Uterus (tissue), 4 donors: ENCODE measurements at places on chromosomes 12 and 14. TPM values are rescaled to one million over a fixed set of nuclear protein-coding genes. Genes with fewer than 3 reads are reported as not detected.

The CLEC1B gene
- not detected for total RNA-seq

The PPP1R1A gene
- 3.2 TPM for total RNA-seq

The SPTB gene
- total RNA-seq: not detected

- no peaks in the 10 kb centered on the region for H3K36me3 ChIP-seq
- DNase-seq: no peak
- no peaks in the 10 kb centered on the region for H3K4me1 ChIP-seq
- H3K27ac ChIP-seq: no peak overlapping the region
- no peak overlapping the region for H3K4me3 ChIP-seq
Observed at GRCh38 chr14:95557291-95557690, 22.4 kb downstream of the GLRX5 start.

- no peaks in the 10 kb centered on the region for H3K4me1 ChIP-seq
- H3K27ac ChIP-seq: no peak overlapping the region
- no peak overlapping the region for H3K4me3 ChIP-seq
- no peak for DNase-seq
- H3K36me3 ChIP-seq: no peaks in the 10 kb centered on the region
- no peaks in the 10 kb centered on the region for H3K27me3 ChIP-seq
Observed at GRCh38 chr14:62381311-62382070, 619.3 kb downstream of the SNAPC1 start.

GRCh38 chr12:29350080-29350479 is 30.9 kb downstream of the ERGIC2 start:
- H3K4me3 ChIP-seq: no peak overlapping the region
- no peaks in the 10 kb centered on the region for H3K27me3 ChIP-seq
- no peak for DNase-seq
- H3K27ac ChIP-seq: no peak overlapping the region
- no peaks in the 10 kb centered on the region for H3K4me1 ChIP-seq
- H3K36me3 ChIP-seq: no peaks in the 10 kb centered on the region

The RNU4-1 gene
- total RNA-seq: under 0.01 TPM

DNA sequence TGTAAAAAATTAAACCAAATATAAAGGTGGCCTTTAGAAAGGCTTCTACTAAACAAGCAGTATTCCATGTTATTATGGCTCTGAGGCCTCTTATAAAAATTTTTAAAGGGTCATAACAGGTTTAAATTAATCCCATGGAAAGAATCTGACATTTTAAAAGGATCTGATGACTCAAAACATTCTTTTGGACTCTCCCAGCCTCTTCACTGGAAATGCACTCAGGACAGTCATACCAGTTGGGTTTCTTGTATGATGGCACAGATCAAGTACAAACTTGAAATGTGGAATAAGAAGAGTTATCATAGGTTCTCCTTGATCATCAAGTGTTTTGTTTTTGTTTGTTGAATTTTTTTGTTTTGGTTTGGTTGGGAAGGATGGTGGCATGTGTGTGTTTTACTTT is 50.8 kb downstream of the PPP2R5E start:
- H3K4me3 ChIP-seq: no peak overlapping the region
- H3K27me3 ChIP-seq: no peaks in the 10 kb centered on the region
- H3K27ac ChIP-seq: no peak overlapping the region
- no peak for DNase-seq
- H3K4me1 ChIP-seq: peaks cover 1% of the 10 kb centered on the region

DNA sequence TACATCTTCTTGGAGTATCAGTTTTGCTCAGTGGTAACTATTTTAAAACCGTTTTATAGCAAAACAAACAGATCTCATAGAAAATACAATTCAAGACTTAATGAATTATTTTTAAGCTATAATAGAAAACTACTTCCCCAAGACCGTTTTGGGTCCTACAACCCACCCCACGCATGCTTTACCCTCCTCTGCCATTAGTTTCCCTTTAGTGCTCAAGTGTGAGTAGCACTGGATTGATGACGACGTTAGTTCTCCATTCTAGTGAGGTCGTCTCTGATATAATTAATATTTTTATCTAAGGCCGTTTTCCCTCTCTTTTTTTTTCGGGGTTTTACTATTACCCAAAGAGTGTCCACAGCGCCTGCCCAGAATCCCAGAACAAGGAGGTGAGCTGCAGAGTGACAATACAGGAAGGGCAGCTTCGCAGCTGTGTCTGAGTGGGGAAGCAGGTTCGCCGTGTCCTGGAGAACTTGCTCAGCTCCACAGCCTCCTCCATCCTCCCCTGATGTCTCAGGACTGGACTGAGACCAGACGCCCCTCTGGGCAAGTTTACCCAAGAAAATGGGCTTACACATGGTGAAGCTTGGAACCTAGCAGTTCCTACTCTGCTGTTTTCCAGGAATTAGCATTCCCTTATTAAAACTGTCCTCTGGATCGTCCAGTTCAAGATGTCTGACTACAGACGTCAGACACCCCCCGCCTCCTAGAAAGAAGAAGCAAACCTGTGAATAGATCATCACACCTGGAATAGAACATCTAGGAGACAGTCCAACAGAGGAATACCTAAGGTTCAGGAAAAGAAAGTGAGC is 31.9 kb upstream of the MON2 start:
- no peak for DNase-seq
- no peak overlapping the region for H3K27ac ChIP-seq
- no peaks in the 10 kb centered on the region for H3K4me1 ChIP-seq
- peaks cover 4% of the 10 kb centered on the region for H3K27me3 ChIP-seq
- peak overlapping the region; percentile 38 for H3K4me3 ChIP-seq
- no peaks in the 10 kb centered on the region for H3K36me3 ChIP-seq

The GLT1D1 gene
- total RNA-seq: not detected

The KMT2D gene
- total RNA-seq: 138 TPM

The PIWIL1 gene
- not detected for total RNA-seq

The KRT73 gene
- total RNA-seq: not detected

The FAR2 gene
- 8.5 TPM for total RNA-seq

GRCh38 chr12:82507686-82508085 is 149.4 kb downstream of the METTL25 start:
- no peaks in the 10 kb centered on the region for H3K4me1 ChIP-seq
- no peak overlapping the region for H3K4me3 ChIP-seq
- DNase-seq: no peak
- no peaks in the 10 kb centered on the region for H3K27me3 ChIP-seq
- no peaks in the 10 kb centered on the region for H3K36me3 ChIP-seq

The RDH5 gene
- 16.8 TPM for total RNA-seq

The FAM222A gene
- total RNA-seq: 0.34 TPM

DNA sequence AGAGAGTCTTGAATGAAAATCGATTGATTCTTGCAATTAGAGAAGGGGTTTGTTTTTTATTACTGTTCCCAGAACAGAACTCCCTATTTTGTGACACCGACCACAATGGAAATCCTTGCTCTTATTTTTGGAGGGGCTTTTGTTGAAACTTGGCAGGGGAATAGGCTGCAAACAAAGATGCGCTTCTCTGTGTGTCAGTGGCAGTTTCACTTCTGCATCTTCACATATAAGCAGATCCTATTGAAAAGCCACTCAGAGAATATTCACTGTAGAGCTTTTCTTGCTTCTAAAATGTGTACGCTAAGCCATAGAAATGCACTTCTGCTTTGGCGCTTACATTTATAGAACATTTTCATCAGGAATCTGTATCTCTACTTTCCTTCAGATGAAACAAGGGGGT is 1822.4 kb upstream of the SEL1L start:
- no peaks in the 10 kb centered on the region for H3K36me3 ChIP-seq
- no peak for DNase-seq
- H3K27me3 ChIP-seq: no peaks in the 10 kb centered on the region
- no peak overlapping the region for H3K4me3 ChIP-seq

DNA sequence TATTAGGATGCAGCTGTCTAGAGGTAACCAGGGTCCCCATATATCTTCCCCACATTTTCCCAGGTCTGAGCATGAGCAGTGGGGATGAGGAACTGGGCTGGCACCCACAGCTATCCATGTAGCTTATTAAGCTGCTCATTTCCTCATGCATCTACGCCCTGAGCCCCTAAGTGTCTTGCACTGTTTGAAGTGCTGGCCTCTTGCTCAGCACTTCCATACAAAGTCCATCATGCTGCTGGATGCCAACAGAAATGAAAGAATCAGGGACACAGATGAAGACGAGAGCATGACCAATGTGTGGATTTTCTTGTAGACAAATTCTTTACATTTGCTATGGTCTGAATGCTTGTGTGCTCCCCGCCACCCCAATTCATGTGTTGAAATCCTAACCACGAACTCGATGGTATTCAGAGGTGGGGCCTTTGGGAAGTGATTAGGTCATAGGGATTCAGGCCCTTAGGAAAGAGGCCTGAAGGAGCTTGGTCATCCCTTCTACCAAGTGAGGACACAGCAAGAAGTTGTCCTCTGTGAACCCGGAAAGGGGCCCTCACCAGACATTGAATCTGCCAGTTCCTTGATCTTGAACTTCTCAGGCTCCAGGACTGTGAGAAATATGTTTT is 54.5 kb downstream of the C12orf75 start:
- no peak for DNase-seq
- no peaks in the 10 kb centered on the region for H3K27me3 ChIP-seq
- no peaks in the 10 kb centered on the region for H3K36me3 ChIP-seq
- H3K4me3 ChIP-seq: no peak overlapping the region

The RAB5B gene
- 65.0 TPM for total RNA-seq

GRCh38 chr12:4535092-4535491 is 3.6 kb upstream of the RAD51AP1 start:
- no peak overlapping the region for H3K27ac ChIP-seq
- no peak for DNase-seq
- H3K4me1 ChIP-seq: peaks cover 11% of the 10 kb centered on the region
- no peaks in the 10 kb centered on the region for H3K27me3 ChIP-seq

DNA sequence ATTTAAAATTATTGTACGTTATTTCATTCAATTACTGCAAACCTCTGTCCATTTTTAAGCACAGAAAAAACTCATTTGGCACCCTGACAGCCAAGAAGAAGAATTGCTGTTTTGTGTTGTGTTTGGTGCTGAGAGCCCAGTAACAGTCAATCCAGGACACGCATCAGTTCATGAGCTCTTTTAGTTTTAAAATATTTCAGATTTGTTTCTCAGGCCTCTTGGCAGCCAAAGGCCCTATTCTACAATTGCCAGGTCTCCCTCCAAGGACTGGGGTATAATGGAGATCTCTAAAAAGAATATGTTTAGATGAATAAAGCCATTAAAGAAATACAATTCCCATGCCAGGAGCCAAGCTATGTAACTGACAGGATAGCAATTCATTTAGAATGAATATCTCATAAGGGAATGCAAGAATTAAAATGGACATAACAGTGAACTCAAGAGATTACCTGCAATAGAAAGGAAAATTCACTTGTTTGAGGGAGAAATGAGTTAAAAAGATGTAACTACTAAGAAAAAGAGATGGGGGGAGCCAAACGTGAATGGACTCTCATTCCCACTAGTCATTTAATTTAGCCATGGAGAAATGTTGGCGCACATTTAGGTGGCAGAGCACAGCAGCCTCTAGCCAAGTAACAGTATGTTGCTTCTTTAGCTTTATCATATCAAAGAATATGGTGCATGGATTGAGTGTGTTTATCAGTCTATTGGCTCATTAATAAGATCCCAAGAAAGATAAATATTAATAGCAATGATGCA is 140.6 kb upstream of the PELI2 start:
- H3K36me3 ChIP-seq: no peaks in the 10 kb centered on the region
- no peak for DNase-seq
- no peaks in the 10 kb centered on the region for H3K27me3 ChIP-seq
- no peaks in the 10 kb centered on the region for H3K4me1 ChIP-seq
- no peak overlapping the region for H3K4me3 ChIP-seq

GRCh38 chr14:59435987-59436386 is 29.2 kb downstream of the GPR135 start:
- no peak for DNase-seq
- no peaks in the 10 kb centered on the region for H3K4me1 ChIP-seq
- no peaks in the 10 kb centered on the region for H3K36me3 ChIP-seq
- no peak overlapping the region for H3K4me3 ChIP-seq
- no peak overlapping the region for H3K27ac ChIP-seq
- no peaks in the 10 kb centered on the region for H3K27me3 ChIP-seq

DNA sequence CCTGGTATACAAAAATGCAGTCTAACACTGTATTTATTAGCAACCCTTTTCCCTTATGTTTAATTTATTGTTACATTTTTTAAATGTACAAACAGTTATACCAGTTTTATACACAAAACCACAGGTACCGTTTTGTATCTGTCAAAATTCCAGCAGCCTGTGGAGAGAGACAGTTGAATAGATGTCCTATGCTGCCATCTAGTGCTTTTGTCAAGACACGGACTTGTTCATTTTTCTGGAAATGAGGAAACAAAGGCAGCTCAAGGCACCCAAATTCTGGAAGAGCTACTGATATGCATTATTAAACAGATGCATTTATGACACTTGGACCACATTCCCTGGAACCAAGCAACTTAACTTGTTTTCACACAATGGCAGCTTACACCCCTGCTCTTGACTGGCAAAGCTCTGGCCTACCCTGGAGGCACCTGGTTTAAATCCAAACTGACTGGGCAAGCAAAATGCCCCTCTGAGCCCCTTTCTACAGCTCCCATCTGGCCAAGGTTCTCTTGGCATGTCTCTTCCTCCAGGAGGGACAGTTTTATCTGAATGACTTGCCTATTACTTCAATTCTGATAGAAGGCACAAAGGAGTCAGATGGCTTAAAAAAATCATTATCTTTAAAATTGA is 286.9 kb upstream of the PRKD1 start:
- H3K27me3 ChIP-seq: no peaks in the 10 kb centered on the region
- H3K4me1 ChIP-seq: no peaks in the 10 kb centered on the region
- no peaks in the 10 kb centered on the region for H3K36me3 ChIP-seq
- no peak for DNase-seq
- H3K27ac ChIP-seq: no peak overlapping the region

The EMP1 gene
- 114 TPM for total RNA-seq

The SLC25A47 gene
- total RNA-seq: not detected

The KLRK1 gene
- total RNA-seq: not detected

GRCh38 chr12:107670999-107671643 is 14.5 kb upstream of the PWP1 start:
- no peaks in the 10 kb centered on the region for H3K4me1 ChIP-seq
- H3K4me3 ChIP-seq: no peak overlapping the region
- H3K27me3 ChIP-seq: no peaks in the 10 kb centered on the region
- no peak overlapping the region for H3K27ac ChIP-seq
- no peak for DNase-seq

DNA sequence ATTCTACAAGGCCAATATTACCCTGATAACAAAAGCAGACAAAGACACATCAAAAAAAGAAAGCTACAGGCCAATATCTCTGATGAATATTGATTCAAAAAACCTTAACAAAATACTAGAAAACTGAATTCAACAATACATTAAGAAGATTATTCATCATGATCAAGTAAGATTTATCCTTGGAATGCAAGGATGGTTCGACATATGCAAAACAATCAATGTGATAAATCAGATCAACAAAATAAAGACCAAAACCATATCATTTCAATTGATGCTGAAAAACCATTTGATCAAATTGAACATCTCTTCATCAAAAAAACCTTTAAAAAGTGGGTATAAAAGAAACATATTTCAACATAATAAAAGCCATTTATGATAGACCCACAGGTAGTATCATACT is 117.3 kb downstream of the CPNE8 start:
- H3K4me3 ChIP-seq: no peak overlapping the region
- peaks cover 2% of the 10 kb centered on the region for H3K36me3 ChIP-seq
- DNase-seq: no peak
- H3K27ac ChIP-seq: no peak overlapping the region
- no peaks in the 10 kb centered on the region for H3K27me3 ChIP-seq

- H3K27ac ChIP-seq: no peak overlapping the region
- no peaks in the 10 kb centered on the region for H3K36me3 ChIP-seq
Observed at GRCh38 chr14:31678421-31679249, 117.4 kb downstream of the NUBPL start.

The ZC2HC1C gene
- total RNA-seq: not detected

The GPD1 gene
- not detected for total RNA-seq

The MSI1 gene
- not detected for total RNA-seq

The HPD gene
- total RNA-seq: not detected

The SLC6A13 gene
- total RNA-seq: 0.46 TPM

The GPR137C gene
- not detected for total RNA-seq

- peak overlapping the region; percentile 34 for H3K27ac ChIP-seq
- no peaks in the 10 kb centered on the region for H3K27me3 ChIP-seq
- no peak overlapping the region for H3K4me3 ChIP-seq
- H3K36me3 ChIP-seq: no peaks in the 10 kb centered on the region
Observed at GRCh38 chr14:101721951-101722661, 39.4 kb upstream of the PPP2R5C start.

The MYO1A gene
- total RNA-seq: not detected
